ENCODE measurements at places on chromosomes 7 and 10. TPM values are rescaled to one million over a fixed set of nuclear protein-coding genes. Genes with fewer than 3 reads are reported as not detected.

The SPDYE2 gene
- total RNA-seq = not detected

The PHF14 gene
- total RNA-seq = 24.9 TPM

The MTURN gene
- total RNA-seq = 10.1 TPM

The ALOX5 gene
- total RNA-seq = not detected

The TBXAS1 gene
- total RNA-seq = 2.4 TPM
